ENCODE measurements at places on chromosomes 13 and 19.

- DNase-seq = peak; percentile 30
Observed at GRCh38 chr13:94967183-94968039, 255.1 kb upstream of the SOX21 start.

- DNase-seq = no peak
Observed at GRCh38 chr13:29877456-29878078, 27.1 kb upstream of the UBL3 start.

GRCh38 chr13:44921931-44922758 is 67.1 kb downstream of the NUFIP1 start:
- DNase-seq = no peak

DNA sequence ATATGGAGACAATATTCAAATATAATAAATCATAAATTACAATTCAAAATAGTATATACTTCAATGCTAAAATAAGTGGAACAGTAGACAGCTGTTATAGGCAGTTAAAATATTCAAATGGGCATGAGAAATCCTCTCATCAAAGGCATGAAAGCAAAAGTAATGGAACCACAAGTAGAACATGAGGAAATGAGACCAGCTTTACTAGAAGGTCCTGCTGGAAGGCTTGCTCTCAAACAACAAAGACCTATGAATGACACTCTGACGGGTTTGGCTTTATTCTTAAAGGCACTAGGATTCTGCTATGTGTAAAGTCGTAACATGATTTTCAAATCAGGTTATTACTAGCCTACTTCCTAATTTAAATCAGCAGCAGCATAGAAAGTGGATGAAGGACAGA is 148.1 kb downstream of the VWA8 start:
- DNase-seq = no peak

DNA sequence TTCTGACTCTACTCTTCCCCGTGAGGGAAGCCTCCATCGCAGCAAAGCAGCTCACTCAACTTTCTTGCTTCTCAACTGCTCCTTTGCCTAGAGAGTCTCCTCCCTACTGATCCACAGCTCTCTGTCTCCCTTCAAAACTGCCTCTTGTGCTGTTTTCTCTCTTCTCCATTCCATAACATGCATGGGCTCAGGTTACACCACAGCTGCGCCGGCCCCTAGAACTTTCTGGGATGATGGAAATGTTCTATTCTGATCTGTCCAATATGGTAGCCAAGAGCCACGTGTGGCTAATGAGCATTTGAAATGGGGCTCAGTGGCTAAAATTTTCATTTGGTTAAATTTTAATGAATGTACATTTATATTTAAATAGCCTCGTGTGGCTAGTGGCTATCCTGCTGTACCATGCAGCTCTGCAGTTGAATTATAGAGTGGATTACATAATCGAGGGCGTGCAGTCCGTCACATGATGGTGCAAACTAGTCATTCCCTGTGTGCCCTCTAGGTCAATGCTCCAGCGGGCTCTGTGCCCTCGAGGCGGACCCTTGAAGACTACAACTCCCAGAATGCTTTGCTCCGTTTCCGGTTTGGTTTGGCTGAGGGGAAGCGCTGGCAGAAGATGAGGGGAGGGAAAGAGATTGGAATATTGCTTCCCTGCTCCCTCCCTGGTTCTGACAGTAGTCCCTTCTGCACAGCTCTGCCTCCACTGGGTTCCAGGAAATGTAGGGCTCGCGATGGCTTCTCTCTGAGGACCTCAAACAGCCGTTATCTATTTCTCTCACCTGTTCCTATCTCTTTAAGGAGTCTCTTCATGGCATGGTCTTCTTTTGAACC is 109.8 kb downstream of the CACNA1A start:
- DNase-seq = peak; percentile 9

GRCh38 chr13:109743706-109744453 is 42.5 kb downstream of the IRS2 start:
- DNase-seq = no peak

- DNase-seq = no peak
Observed at GRCh38 chr13:98998831-98999638, 21.2 kb upstream of the DOCK9 start.

- peak; percentile 66 for DNase-seq
Observed at GRCh38 chr13:109412283-109412901, 374.0 kb downstream of the IRS2 start.

DNA sequence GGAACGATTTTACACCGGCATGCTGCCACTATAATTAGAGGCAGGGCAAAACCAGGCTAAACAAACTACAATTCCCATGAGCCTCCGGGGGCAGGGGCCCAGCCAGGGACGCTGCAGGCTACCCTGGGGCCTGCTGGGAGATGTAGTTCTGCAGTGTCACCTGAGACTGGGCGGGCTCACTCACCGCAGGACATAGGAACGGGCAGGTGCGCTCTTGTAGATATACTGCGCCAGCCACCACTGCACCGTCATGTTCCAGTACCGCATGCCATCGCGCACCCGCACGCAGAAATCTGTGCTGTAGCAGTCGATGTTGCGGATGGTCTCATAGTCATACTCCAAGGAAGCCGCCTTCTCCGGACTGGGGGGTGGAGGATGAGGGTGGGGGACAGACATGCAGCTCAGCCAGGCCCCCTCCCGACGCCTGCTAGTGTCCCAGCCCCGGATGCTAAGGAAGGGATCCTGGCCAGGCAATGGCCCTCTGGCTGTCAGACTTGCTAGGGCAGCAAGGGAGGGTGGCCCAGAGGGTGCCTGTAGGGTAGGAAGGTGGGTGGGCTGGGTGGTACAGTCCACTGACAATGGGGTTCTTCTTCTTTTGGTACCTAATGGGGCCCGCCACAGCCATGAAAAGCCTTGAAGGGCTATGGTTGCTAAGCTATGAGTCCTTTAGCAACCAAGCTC is 5.8 kb upstream of the TMC4 start:
- peak; percentile 58 for DNase-seq

DNA sequence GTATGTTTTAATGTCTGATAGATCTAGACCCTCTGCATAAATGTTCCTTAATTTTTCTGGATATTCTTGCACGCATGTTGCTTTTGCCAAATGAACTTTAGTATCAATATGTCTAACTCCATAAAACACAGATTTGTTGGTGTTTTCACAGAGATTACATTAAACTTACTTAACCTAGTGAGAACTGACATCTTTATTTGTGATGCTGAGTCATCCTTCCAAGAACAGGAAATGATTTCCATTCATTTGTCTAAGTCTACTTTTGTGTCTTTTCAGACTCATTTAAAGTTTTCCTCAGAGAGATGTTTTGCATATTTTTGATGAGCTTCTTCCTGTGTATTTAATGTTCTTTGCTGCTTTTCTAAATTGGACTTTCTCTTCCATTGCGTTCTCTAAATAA is 184.0 kb downstream of the SLC7A1 start:
- DNase-seq = no peak

DNA sequence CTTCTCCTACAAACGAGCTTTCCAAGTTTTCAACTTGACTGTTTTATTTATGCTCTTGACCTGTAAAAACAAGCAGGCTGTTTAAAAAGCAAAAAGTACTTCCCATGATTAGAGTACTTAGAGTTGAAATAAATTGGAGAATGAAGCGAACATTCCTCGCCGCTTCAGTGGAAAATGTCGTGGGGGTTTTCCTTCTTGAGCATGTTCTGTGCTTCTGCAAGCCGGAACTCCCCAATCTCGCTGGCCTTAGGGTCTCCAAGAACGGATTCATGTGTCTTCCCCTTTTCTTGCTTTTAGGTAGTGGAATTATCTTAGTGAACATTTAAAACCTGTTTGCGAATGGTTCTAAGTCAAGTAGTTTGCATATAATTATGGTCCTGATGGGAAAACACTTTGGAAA is 103.6 kb upstream of the ZNF536 start:
- no peak for DNase-seq

All from NCI-H1930 (cell line).